Epithelial cell of esophagus (primary cell): ENCODE measurements at places on chromosomes 7 and 10.
A peak's percentile ranks its signal among the peaks of the same experiment; 100 is the strongest.

- no peak for DNase-seq
Measured at GRCh38 chr7:152355474-152356057, 80.2 kb downstream of the KMT2C start.

- DNase-seq: no peak
Measured at GRCh38 chr7:2209961-2210323, 22.8 kb downstream of the MAD1L1 start.

DNA sequence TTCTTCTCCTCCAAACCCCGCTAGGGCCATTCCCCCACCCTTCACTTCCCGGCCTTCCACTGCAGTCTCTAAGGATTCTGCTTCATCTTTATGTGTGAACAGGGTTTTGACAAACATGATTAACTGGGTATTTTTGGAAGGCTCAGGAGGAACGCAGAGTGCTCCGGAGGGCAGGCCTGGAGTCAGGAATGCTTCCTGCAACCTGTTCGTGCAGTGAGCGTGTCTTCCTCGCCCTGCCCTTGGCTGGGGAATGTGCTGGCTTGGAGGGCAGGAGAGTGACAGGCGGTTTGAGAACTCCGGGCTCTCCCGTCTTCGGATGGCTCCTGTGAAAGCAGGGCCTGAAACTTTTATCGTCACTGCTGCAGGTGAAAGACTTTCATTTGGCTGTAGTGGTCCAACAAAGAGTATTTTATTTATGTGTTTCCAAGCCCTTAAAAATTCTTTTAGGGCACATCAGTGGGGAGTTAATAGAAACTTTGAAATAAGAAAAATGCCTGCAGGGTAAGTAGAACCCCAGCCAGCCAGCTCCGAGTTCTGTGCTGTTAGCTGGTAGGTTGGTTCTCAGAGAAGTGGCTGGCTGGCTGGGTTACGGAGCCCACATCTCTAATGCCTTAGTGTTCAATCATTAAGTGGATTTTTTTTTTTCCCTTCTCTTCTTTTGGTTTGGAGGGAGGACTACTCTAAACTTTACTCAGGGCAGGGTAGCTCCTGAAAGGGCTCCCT is 51.0 kb downstream of the TCF7L2 start:
- DNase-seq: peak; percentile 70

DNA sequence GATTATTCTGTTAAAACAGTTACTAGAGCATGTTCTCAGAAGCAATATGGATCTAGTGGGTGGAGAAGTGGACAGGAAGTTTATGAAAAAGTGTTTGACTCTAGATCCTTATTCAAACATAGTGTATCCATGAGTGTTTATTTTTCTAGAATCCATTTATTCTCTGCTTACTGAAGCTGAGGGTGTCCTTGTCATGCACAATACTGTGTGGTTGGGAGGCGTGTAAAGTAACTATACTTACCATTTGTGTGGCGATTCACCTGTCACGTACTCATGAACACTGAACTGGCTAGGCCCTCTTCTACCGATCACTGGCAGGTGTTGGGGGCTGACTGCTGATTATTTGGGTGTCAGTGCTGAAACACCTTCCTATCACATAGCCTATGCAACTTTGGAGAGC is 74.0 kb downstream of the POU6F2 start:
- DNase-seq: no peak

DNA sequence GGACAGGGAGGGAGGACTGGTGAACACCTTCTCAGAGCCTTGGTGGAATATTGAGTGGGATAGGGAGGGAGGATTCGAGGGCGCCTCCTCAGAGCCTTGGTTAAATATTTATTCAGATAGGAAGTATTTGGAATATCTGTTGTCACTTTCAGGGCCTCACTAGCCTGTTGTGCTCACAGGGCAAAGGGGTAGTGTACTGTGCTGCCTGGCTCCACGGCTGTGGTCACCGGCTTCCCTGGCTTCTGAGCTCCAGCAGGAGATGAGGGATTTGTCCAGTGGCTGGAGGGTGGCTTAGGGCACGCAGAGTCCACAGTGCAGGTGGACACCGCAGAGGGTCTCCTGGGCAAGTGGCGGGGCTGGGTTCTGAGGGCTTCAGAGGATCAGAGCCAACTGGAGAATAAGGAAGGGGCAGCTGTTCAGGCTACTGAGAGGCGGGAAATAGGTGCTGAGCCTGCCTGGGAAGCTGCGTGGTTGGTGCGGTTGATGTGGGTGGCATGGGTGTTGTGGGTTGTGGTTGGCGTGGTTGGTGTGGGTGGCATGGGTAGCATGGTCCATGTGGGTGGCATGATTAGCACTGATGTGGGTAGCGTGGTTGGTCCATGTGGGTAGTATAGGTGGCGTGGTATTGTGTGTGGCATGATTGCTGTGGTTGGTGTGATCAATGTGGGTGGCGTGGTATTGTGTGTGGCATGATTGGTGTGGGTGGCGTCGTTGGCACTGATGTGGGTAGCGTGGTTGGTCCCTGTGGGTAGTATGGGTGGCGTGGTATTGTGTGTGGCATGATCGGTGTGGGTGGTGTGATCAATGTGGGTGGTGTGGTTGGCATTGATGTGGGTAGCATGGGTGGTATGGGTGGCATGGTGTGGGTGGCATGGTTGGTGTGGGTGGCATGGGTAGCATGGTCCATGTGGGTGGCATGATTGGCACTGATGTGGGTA is 16.7 kb downstream of the INPP5A start:
- no peak for DNase-seq

GRCh38 chr10:71633920-71634319 is 85.7 kb downstream of the C10orf105 start:
- DNase-seq: no peak

- DNase-seq: no peak
Measured at GRCh38 chr10:3879073-3879472, 94.1 kb upstream of the KLF6 start.
